ENCODE measurements at places on chromosomes 2 and 18.

GRCh38 chr18:12947285-12948049 is at the start of gene SEH1L:
Gene SEH1L, plus strand, starts transcription at chr18:12948011. Its CDS starts 111 bp downstream, at chr18:12948122.
- peak; percentile 94 for DNase-seq

GRCh38 chr2:209331291-209331844 is 92.5 kb upstream of the MAP2 start:
- peak; percentile 55 for DNase-seq

DNA sequence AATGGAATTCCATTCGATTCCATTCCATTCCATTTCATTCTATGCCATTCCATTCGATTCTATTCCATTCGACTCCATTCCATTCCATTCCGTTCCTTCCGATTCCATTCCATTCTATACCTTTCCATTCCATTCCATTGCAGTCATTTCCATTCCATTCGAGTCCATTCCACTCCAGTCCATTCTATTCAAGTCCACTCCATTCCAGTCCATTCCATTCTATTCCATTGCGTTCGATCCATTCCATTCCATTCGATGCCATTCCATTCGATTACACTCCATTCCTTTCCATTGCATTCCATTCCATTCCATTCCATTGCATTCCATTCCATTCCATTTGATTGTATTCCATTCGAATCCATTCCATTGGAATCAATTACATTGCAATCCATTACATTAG is 1119.8 kb downstream of the RPIA start:
- no peak for DNase-seq

DNA sequence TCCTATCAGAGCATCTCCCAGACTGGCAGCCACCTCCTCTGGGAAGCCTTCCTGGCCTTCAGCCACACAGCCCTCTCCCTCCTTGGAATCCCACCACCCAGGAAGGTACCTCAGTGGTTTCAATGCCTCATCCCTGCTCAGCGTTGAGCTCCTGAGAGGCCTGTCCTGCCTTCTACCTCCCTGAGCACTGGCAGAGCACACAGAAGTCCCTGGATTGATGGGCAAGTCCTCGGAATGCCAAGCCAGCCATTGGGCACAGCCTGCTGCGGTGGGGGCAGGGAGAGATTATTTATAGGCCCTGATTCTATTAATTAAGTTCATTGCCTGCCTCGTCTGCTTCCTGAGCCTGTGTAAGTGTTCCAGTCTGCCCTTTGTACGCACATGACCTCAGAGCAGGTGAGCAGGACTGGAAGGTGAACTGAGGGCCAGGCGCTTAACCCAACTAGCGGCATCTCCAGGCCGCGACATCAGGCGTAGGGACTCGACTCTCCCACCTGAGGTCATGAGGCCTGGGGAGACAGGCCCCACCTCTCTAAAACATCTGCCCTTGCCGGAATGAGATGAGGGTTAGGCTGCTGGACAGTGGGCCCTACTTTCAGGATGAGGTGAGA is 63.4 kb downstream of the SMAD7 start:
- DNase-seq: no peak

DNA sequence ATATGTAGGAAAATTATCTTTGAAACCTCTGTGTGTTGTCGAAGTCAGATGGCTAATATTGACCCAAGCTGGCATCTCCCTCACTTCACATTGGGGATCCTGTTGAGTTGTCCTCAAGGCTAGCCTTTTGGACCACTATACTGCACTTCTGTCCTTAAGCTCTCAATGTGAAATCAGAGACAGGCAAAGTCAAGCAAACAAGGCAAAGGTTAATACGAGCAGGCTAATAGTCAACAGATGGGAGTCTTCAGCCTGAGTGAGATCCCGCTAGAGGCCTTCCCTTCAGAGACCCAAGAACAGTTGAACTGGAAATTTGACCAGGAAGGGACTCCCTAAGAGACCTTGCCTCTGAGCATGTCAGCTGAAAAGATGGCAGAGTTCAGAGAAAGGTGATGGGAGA is 475.4 kb downstream of the PARD3B start:
- no peak for DNase-seq

DNA sequence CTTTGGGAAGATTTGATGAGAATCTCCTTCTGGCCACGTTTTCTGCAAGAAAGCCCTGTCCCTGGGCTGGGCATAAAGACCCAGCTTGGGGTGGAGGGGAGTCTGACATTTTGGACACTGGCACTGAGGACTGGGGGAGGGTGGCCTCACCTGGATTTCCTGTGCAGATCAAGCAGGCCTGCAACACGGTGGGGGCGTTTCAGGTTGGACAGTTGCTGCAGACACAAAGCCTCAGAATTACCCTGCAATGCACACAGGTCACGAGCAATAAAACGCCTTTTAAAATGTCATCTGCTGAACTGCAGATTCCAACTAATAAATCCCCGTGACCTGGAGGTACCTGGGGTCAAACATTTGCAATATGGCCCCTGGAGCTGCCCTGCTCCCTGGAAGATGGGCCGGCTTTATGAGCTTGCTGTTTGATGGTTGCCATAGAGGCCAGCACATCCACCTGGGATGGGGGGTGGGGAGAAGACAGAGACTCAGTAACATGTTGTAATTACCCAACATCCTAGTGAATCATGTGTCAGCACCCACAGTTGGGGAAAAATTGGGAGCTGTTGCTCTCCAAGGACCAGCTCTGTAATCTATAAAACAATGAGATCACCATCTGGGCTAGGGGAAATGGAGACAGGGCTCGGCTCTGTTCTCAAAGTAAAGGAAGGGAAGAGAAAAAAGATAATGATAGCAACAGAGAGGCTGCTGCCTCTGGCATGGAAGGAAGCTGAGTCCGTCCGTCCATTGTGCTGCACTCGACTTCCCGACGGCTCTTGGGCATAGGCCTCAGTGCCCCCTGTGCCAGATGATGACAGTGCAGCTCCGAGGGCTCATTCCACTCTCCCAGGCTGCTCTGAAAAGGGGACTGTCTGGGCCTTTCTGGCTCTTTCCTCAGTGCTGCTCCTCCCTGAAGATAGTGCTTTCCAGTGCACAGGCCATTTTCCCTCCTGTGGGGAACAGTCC is 340.3 kb downstream of the CYRIA start:
- DNase-seq: no peak

DNA sequence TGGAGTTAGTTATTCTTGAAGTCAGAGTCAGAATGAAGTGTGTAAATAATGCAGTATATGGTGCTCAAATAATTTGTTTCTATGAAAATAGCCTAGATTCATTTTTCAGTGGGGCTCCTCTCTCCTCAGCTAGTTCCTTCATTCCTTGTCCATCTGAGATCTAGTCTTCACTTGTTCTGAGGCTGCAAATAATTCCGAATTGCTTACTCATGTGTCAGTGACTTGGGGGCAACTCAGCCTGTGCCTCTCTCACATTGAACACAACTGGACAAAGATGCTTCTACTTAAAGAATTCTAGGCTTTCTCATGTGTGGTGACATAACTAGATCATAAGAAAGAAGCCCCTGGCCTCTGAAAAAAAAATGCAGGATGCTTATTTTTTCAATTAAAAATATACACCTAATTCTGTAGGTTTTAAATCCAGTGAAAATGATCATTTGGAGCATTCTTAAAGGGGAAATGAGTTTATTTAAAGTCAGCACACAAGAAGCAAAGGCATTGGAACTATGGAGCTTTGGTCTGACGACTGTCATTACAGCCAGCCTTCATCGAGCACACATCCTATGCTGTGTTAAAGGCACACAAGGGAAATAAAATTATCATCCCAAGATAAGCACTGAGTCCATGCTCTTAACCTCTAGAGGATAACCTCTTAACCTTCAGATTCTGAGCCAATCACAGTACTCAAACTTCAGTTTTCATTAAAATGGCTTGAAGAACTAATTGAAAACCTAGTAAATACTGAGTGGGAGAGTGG is 24.8 kb upstream of the SCN7A start:
- no peak for DNase-seq

- no peak for DNase-seq
These were observed 38.1 kb upstream of the SLC3A1 start for GRCh38 chr2:44237221-44237620.

DNA sequence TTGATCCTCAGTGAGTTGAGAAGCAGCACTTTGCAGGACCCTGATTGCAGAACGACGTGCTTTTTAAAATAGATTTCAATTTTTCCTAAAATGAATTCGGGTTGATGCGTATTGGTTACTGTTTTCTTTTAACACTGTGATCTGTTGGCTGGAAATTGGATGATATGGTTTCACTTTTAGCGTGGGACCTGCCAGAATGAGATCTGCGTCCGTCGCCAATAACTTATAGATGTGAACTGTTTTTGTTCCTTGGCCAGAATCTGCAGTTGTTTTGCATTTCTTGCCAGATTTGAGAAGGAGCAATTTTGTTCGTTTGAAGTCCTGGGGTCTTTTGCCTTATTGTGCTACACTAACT is 703 bp downstream of the UGGT1 start:
- DNase-seq: no peak

- no peak for DNase-seq
These were observed 83.4 kb downstream of the ZFP36L2 start for GRCh38 chr2:43142921-43143438.

GRCh38 chr2:230416061-230416721 is at the start of gene SP100:
Gene SP100, plus strand, starts transcription at chr2:230416201. Its CDS starts 96 bp downstream, at chr2:230416297.
- DNase-seq: peak; percentile 76

- DNase-seq: no peak
These were observed 320.1 kb upstream of the PKDCC start for GRCh38 chr2:41727711-41728110.

DNA sequence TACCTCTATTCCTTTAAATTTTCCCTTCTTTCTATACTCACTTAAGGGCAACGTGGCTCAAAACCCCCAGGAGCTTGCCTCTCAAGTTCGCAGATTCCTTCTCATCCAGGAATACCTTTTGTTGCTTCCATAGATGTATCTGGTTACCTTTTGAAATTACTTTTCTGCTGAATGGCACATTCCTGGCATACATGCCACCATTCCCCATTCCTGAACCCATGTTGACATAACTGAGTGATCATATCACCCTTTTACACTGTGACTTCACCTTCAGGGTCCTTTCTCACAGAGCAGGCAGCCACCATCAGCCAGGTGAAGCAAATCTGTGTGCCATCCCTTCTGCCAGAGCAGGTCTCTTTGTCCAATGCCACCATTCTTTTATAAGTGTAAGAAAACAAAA is 615.8 kb downstream of the ARHGAP15 start:
- DNase-seq: no peak

GRCh38 chr2:177352441-177353186 is 40.0 kb upstream of the AGPS start:
- DNase-seq: no peak

Measured in NCI-H460 (cell line).